Heart right ventricle (tissue), 16 donors: ENCODE measurements at places on chromosomes 3 and 15. TPM values are rescaled to one million over a fixed set of nuclear protein-coding genes. Genes with fewer than 3 reads are reported as not detected.

DNA sequence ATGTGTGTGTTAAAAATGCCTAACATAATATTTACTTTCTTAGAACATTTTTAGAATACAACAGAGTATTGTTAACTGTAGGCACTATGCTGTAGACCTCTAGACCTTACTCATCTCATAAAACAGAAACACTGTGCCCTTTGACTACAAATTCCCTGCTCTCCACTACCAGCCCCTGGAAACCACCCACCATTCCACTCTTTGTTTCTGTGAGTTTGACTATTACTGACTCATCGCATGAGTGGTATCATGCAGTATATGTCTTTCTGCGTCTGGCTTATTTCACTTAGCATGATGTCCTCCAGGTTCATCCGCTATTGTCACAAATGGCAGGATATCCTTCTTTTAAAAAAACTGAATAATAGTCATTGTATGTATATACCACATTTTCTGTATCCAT is 216.7 kb upstream of the CFAP20DC start:
- DNase-seq: no peak

GRCh38 chr3:13932578-13933295 is 52.9 kb upstream of the WNT7A start:
- DNase-seq: peak; percentile 35

- no peak for DNase-seq
Observed at GRCh38 chr15:36449084-36449661, 130.3 kb upstream of the CDIN1 start.

GRCh38 chr3:122364490-122364889 is 18.5 kb downstream of the MIX23 start:
- DNase-seq: no peak

DNA sequence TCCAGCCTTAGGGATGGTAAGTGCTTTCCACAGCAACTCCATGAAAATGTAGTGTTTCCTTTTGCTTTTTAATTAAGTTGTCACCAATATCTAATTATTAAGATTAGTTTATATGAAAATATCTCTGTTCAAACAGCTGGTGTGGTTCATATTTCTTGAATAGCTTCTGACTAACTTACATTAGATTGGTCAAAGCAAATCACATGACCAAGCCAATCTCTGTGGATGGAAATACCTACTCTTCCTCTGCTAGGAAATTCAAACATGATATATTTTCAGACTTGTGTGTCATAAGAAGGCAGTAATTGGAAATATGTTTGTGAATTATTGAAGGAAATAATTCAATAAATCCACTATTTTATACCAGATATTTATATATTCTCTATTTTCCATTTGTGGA is 54.6 kb upstream of the CADM2 start:
- DNase-seq: no peak

DNA sequence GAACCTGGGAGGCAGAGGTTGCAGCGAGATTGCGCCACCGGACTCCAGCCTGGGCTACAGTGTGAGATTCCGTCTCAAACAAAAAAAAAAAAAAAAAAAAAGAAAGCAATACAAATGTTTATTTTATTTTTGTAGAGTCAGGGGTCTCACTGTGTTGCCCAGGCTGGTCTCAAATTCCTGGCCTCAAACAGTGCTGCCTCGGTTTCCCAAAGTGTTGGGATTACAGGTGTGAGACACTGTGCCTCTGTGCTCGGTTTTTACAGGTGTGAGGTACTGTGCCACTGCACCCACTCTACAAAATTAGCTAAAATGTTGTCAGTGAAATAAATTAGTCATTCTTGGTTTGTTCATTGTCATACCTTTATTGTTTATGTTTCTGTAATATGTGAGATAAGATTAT is 5.5 kb downstream of the PIAS1 start:
- DNase-seq: no peak

GRCh38 chr15:70067681-70068080 is 30.0 kb downstream of the TLE3 start:
- DNase-seq: no peak

- DNase-seq: no peak
Observed at GRCh38 chr15:101366853-101367252, 71.8 kb upstream of the SNRPA1 start.

DNA sequence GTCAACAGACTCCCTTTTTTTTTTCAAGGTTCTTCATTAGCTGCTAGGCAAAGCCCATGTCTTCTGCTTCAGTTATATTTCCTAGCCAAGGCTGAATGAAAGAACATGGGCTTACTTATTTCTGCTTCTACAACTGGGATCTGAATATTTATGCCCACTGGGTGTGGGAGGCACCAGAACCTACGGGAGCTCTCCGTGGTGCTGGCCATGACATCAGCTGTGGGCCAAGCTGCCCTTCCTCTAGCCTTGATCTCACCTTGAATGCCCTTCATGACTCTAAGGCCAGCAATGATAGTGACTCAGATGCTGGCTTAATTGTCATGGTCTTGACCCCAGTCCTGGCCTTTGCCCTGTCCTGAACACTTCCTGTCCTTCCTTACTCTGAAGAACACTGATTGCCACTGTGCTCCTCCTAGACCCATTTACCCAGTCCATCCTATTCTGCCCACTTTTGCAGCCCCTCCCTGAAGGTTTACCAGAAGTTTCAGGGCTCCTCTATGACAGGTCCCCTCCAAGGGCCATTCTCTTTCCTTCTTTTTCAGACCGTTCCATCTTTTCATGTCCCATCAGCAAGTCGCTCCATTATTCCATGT is 32.8 kb upstream of the PRR20G start:
- no peak for DNase-seq

GRCh38 chr15:89664441-89665350 is 9.4 kb upstream of the KIF7 start:
- no peak for DNase-seq

DNA sequence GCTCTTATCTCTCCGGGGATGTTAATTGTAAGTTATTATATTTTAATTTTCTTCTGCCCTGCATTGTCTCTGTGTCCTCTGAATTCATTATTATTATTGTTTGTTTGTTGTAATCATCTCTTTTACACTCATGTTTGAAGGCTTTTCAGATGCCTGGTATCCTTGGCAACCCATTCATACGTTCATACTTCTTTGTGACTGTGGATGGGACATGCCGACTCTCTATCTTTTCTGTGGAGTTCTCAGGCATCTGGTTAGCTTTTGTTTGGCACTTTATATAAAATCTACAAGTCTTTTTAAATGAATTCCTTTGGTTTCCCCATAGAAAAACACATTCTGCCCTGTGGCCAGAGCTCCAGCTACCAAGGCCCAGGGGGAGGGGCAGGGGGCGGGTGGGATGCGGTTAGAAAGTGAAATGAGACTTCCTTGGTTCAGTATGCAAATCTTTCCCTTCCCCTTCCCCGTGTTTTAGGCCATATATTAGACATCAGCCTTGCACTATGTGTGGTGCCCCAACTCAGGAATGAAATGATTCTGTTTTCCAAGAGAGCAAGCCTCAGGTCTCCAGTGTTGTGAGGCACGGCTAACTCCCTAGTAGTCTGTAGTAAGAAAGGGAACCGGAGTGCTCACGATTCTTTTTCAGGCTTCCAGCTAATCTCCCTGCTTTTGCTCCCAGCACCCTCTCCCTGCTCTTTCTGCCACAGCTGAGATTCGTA is 79.2 kb downstream of the SST start:
- DNase-seq: no peak

GRCh38 chr15:47374222-47374621 is 343.1 kb upstream of the SEMA6D start:
- no peak for DNase-seq

DNA sequence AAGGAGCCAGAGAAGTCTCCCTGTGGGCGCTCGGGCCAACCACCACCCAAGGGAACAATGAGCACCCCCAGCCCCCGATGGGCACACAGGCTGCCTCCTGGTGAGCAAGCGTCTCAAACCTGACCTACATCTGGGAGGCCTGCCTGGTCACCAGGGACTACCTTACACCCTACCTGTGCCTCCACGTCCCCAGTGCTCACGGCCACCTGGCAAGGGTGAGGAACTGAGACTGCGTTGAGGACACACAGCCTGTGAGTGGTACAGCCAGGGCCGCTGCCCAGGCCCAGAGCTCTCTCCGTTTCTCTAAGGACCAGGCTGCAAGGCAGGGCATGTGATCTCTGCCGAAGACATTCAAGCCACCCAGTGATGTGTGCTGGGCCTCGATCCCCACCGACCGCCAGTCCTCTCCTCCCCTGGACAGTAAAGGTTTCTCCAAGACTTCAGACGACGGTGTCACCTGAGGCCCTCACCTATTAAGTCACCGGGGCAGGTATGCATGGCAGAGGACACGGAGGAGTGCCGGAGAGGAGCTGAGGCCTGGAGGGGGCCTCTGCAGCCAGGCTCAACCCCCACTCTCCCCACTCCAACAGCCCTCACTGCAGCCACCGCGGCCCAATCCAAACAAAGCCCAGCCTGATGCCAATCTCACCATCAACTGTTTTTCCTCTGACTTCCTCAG is 2.8 kb downstream of the GOLGA8A start:
- no peak for DNase-seq

DNA sequence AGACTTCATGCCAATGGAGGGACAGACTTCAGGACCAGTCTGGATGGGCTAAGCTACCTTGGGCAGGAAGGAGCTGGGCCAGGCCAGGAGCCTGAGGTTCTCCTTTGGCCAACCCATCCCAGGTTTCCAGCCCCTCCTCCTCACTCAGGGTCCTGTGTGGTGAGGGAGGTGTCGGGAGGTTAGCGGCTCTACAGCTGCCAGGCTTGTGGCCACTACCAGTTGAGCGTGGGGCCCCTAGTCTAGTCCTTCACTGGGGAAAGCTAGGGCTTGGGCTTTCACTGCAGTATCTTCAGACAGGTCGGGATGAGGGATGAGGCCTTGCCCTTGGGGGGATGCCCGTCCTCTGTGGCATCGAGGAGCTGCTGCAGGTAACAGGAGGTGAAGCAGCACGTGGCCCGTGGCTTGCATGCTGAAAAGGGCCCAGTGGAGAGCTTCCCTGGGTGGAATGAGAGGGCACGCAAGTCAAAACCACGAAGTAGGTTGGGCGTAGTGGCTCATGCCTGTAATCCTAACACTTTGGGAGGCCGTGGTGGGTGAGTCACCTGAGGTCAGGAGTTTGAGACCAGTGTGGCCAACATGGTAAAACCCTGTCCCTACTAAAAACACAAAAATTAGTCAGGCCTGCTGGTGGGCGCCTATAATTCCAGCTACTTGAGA is 8.5 kb upstream of the FANCD2 start:
- DNase-seq: no peak

- DNase-seq: peak; percentile 81
Observed at GRCh38 chr3:195003006-195003892, 267.7 kb downstream of the XXYLT1 start.

DNA sequence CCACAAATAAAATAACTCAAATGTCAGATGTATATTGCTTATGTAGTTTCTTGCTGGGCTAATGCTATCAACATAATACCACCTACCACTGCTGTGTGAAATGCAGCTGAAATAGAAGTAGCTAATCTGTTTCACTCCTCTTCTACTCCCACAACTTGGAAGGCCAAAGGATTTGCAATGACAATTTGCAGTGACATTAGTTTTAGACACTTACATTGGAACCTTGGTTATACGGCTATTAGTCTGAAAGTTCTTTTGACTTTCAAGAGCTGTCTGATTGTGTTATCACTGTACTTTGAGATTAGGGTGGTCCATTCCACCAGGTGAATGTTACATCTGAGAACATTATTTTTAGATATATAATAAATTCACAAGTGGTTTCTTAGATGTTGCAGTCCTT is 33.5 kb downstream of the COPS2 start:
- DNase-seq: no peak

- no peak for DNase-seq
Observed at GRCh38 chr15:79863886-79864285, 32.9 kb downstream of the MTHFS start.

DNA sequence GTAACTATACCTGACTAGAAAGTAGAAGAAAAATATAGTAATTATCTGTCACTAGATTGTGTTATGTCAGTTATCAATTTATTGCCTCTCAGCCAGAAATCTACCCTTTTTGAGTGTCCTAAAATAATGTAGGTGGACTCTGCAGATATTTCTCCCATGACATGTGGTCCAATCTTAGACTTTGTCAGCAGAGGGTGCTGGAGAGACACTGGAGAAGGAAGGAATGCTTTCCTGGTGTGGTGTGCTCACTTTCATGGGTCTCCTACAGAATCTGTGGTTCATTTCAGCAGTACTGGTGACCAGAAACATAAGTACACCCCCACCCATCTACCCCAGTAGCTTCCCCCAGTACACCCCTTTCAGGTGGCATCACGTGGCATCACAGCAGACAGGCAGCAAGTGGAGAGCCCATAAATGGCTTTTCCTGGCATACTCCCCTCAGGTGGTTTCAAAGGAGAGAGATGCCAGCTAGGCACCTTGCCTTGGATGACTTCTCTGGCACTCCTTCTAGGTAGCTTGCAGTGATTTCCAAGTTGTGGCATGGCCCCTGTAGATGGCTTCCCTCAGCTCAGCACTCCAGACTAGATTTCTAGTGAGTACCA is 114.7 kb downstream of the GADL1 start:
- DNase-seq: no peak

- DNase-seq: no peak
Observed at GRCh38 chr3:17714473-17714872, 28.0 kb downstream of the TBC1D5 start.

EFL1 gene
- total RNA-seq: 13.3 TPM

ST3GAL6 gene
- total RNA-seq: 35.9 TPM

FAM81A gene
- total RNA-seq: 3.9 TPM

RAB27A gene
- 4.0 TPM for total RNA-seq

ZBTB47 gene
- total RNA-seq: 117 TPM
